MM.1S (cell line): ENCODE measurements at places on chromosomes 5 and 9.

DNA sequence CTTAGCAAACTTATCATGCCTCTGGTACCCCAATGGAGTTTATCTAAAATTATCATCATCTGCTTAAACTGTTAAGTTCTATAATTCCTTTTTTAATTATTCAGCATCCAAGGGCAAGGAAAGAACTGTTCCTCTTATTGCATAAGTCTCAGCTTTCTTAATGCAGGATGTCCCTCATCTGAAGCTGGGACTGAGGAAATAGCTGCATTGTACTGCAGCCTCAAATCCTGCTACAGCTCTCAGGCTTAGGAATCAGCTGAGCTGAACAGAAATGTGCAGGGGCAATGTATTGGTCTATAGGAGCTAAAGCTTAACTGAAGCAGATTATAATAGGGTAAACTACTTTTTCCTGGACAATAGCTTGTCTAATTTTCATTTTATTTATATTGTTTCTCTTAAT is 48.0 kb downstream of the HAPLN1 start:
- no peak for DNase-seq

DNA sequence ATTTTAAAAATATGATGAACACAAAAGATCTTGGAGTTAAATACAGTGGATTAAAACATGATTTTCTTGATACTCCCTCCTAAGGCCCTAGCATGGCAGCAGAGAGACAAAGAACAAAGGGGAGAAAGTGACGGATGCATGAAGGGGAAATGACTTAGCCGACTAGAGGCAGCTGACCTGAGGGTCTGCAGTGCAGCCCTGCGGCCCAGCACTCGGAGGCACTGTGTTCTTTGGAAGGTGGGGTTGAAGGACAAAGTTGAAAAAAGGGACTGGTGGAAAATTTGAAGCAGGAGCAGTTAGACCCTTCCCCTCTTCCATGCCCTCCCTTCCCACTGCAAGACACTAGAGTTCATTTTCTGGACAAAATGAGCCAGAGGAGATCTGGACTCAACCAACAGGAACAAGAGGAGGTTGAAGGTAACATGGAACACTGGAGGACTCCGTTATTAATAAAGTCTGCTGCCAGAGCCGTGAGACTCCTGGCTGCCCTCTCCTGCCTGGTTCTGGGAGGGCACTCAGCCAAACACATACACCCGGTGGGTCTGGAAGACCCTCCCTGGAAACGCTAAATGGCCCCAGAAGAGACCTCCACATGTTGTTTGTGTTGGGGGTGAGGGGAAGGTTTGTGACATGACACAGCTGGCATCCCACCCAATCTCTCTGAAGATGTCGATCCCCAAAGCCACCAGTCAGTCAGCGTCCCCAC is 98.1 kb downstream of the JMY start:
- no peak for DNase-seq

GRCh38 chr5:110838961-110839360 is 100.2 kb downstream of the SLC25A46 start:
- DNase-seq: no peak

- no peak for DNase-seq
Measured at GRCh38 chr5:143837306-143837848, 25.4 kb downstream of the HMHB1 start.

GRCh38 chr5:80083101-80083890 is 48.1 kb downstream of the THBS4 start:
- DNase-seq: peak; percentile 66

DNA sequence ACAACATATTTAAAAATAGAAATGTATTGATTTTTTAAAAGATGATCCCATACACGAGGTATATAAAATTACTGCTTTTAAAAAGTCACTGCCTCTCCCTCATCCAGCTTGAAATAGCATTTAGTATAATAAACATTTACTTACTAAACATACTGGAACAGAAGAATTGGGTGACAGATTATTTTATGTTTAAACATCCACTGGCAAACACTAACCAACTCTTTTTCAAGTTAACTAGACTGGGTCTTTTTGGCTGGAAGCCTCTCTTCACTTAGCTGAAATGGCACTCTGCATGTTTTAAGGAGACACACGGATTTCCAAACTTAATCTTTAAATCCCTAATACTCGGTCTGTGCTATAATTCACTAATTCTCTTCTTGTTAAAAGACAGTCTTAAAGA is 19.0 kb downstream of the CTXN3 start:
- DNase-seq: no peak

- no peak for DNase-seq
Measured at GRCh38 chr5:75037106-75037505, 15.3 kb downstream of the GCNT4 start.

DNA sequence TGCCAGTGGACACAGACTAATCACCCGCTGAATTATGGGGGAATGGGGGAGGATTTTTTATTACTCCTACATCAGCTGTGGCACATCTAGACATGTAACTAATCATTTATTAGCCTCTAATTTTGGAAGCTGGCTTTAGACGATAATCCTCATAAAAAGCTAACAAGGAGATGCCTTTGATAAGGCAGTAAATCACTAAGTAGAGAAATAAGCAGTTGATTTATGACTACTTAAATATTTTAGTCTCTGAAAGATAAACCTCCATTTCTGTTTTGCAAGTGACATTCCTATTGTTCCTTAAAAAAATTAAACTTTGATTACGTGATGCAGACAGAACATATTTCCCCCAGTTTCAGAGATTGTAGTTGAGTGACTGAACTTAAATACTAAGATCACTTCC is 206.4 kb upstream of the CDKN2B start:
- no peak for DNase-seq

DNA sequence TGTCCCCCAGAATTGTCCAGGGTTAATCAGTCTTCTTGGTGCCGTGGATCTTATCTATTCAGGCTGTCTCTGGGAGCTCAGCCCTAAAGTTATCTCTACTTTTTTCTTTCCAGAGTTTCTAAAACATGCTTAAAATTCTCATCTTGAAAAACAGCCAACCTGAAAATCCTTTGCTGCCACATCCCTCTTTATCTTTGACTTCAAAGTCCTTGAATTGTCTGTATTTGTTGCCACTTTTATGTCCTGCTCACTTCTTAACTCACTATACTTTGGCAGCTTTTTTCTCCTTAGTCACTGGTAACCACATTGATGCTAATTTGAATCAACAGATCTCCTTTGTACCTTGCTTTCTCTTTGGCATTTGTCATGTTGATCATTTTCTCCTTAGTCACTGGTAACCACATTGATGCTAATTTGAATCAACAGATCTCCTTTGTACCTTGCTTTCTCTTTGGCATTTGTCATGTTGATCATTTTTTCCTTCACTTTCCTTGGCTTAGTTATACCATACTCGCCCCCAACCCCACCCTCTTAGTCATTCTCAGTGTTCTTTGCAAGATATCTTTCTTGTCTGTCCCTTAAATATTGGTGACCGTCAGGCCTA is 8.5 kb downstream of the DMXL1 start:
- DNase-seq: no peak

DNA sequence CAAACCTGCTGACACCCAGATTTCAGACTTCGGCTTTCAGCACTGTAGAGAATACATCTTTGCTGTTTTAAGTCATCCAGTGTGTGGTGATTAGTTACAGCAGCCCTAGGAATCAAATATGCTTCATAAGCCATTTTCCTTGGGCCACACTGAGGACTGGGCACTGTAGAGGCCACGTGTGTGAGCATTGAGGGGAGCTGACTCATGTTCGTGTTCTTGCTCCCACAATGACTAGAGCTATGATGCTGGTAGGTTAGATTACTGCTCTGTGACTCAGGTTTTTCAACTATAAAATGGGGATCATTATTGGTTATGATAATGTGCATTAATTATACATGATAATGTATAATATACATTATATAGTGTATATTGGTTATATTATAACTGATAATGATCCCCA is 96.5 kb upstream of the PALM2AKAP2 start:
- DNase-seq: no peak

GRCh38 chr5:133460172-133460758 is 152.1 kb downstream of the FSTL4 start:
- peak; percentile 10 for DNase-seq

GRCh38 chr5:172142709-172143215 is 45.3 kb downstream of the STK10 start:
- DNase-seq: no peak

- DNase-seq: peak; percentile 94
Measured at GRCh38 chr5:127320032-127320965, 29.7 kb downstream of the MEGF10 start.

DNA sequence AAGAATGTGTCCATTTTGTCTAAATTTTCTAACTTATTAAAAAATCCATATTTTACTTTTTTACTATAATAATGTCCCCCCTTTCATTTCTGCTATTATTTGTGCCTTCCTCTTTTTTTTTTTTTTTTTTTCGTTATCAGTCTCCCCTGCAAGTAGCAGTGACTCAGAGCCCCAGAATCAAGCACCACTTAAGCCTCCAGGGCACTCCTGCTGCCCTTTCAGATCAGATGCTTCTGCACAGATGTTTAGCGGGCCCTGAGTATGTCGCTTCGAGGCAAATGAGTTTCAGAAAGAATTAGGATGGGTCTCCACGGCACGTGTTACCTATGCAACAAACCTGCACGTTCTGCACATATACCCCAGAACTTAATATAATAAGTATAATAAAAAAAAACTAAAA is 11.7 kb downstream of the MED7 start:
- DNase-seq: peak; percentile 50

DNA sequence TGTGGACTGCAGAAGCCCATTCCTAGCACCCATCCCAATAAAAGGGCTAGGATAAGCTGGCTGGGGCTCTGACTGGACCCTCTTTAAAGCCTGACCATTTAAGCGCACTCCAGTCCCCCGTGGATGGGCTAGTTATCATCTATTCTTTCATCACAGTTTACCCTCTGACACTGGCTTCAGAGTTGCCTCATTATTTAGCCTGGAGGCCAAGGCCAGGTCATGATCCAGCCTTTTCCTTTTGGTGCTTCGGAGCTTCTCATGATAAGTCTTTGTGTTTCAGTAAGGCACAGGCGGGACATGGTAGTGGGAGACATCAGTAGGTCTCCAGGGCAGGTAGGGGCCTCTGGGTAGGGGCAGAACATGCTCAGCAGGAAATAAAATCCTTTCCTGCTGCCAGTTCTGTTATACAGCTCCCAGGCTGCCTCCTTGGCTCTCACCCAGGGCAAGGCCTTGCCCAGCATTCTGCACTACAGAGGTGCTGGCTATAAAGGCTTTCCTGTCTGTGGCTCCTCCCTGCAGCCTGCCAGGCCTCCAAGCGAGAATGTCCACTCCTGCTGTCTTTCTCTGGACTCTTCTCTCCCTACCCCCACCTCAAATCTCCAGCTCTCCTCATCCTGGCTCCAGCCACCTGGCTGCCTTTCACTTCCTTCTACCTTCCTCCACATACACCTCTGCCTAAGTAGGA is 128.8 kb downstream of the FSTL4 start:
- DNase-seq: no peak
